ENCODE measurements at places on chromosomes 6 and 20.
A peak's percentile ranks its signal among the peaks of the same experiment; 100 is the strongest.

DNA sequence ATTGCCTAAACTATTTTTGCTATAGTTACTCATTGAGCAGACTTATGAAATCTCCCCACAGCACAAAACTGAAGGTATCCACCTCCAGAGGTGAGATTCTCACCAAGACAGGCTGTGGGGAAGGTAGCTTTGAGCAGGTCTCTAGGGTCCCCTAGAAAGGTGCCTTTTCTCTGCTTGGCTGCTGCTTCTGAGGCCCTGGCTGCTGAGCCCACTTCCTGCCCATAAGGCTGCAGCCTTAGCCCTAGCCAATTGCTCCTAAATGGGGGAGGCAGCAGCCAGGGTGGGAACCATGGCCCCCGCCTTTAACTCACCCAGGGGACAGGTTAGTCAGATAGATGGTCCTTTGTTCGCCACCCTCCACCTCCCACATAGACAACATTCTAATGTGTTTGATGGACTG is 3.6 kb downstream of the NT5E start:
- no peak for DNase-seq

DNA sequence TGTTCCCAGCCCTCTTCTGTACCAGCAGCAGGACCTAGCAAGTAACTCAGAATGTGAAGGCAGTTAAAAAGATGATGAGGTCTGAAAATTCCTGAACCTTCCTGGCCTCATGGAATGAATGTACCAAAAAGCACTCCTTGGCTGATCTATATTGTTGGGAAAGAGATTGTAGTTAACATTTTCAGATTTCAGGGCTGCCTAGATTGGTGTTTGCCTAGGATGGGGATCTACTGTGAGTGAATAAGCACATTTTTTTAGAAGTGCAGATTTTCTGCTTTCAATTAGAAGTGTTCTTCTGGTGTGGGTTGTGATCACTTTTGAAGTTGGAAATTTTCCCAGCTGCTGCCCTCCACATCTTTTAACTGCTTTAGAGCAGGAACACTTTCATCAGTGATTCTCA is 6.2 kb downstream of the MYLIP start:
- no peak for DNase-seq

DNA sequence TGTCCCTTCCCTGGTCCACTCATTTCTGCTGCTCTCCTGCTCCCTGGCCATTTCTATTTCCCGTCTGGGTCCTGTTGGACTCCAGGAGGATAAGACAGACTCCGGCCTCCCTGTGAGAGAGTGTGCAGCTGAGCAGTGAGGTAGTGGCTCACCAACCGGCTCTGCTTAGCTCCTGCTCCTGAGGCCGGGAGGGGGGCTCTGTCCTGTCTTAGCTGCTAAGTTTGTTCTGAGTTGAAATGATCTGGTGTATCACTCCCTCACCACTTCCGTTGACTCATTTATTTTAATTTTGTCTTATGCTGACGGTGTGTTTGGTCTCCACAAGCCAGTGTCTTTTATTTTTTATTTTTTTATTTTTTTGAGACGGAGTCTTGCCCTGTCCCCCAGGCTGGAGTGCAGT is 148.5 kb upstream of the PDE10A start:
- no peak for DNase-seq

DNA sequence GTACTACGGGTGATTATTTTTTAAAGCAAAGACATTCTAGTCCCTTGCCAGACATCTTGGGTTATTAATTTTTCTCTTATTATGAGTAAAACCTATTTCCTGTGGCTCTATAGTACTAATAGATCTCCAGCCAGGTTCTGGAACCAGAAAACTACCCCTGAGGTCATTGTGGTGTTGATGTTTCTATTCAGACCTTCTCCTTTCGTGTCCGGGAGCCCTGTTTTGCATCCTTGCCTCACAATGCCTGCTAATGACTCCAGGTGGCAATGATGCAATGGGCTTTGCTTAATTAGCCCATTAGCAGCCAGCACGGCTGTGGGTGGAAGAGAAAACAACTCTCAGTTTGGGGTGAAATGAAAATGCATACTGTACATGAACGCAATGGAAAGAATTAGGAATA is 62.9 kb upstream of the ARG1 start:
- DNase-seq = no peak

DNA sequence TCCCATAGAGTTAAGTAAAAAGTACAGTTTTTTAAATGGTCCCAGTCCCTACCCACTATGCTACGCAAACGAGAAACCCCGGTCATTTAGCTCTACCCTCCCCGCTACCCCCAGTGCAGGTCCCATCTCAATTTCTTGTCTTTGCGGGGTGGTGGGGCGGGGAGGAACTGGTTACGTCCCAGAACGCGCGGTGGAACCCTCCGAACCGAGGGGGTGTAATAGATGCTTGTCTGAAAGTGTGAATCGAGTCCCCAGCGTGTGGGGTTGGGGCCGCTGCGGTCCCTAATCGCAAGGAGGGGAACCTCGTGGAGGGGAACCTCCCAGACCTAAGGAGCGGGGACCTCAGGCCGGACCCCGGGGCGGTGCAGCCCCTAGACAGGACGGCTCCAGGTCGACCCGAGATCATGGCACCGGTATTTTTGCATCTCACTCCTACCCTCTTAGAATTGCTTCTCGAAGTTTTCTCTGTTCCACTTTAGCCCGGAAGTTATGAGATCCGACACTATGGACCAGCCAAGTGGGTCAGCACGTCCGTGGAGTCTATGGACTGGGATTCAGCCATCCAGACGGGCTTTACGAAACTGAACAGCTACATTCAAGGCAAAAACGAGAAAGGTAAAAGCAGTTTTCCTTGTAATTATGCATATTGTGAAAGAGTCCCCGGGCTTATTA is 779 bp downstream of the HEBP2 start:
- no peak for DNase-seq

DNA sequence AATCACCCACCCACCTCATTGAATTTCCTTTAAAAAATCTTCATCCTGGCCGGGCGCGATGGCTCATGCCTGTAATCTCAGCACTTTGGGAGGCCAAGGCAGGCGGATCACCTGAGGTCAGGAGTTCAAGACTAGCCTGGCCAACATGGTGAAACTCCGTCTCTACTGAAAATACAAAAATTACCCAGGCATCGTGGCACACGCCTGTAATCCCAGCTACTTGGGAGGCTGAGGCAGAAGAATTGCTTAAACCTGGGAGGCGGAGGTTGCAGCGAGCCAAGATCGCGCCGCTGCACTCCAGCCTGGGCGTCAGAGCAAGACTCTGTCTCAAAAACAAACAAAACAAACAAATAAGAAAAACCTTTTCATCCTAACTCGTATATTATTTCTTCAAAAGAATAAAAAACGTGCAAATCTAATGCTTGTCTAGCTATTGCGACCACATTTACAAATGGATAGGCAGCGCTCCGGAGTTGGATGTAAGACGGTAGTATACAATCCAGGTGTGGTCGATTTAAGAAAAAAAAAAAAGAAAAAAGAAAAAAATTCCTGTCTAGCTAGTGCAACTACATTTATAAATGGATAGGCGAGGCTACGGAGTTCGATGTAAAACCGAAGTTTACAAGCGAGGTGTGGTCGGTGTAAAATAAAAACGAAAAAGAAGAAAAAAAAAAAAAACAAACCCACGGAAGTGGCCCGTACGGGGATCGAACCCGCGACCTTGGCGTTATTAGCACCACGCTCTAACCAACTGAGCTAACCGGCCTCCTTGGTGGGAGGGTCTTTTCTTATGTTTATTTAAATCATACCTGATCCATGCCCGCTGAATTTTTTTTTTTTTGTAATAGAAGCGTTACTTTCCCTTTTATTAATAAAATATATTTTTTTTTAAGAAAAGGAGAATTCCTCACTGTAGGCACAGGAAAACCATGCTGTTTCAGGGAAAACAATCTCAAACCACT is 70.7 kb upstream of the PRSS16 start:
- DNase-seq = peak; percentile 78

DNA sequence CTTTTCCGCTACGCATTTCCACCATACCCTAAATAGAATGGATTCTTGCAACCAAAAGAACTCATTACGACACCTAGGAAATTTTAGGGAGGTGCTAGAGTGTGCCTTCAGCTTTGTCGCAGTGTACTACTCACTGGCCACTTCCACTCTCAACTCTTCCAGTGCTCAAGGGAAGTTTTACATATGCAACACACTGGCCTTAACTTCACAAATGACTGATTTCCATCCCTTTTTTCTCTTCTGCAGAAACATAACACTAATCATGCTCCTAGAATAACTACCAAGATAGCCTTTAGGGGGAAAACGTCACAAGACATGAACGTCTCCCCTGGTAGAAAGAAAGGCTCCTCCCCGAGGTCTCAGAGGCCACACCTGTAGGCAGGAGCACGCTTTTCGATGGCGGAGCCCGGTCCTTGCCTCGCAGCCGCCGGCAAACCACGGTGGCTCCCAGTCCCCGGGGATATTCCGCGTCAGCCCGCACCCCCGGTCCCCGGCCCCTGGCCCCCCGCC is 584 bp downstream of the LYRM4 start:
- peak; percentile 69 for DNase-seq

GRCh38 chr6:64591676-64592036 is 956.1 kb downstream of the PHF3 start:
- no peak for DNase-seq

- DNase-seq = peak; percentile 59
Observed at GRCh38 chr6:139448051-139448649, 73.7 kb upstream of the CITED2 start.

GRCh38 chr6:147406783-147407182 is 101.7 kb upstream of the SAMD5 start:
- DNase-seq = no peak

DNA sequence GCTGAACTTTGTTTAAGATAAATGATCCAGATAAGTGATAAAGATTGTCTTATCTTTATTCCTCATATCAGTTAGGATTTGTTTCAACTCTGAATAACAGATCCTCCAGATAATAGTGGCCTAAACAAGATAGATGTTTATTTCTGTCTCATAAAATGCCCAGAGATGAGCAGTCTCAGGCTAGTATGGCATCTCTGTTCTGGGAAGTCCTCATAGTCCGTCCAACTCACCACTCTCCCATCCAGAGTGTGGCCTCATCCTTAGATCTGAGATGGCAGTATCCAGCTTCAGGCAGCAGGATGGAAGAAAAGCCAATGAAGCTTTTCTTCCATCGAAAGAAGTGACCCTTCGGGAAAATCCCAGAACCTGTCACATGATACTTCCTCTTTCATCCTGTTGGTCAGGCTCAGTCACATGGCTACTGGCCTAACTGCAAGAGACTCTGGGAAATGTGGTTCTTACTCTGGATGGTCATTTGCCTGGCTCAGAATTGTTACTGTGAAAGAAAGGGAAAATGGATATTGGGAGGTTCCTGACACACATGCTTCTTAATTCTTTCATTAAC is 29.4 kb upstream of the TAGAP start:
- no peak for DNase-seq

GRCh38 chr20:37972256-37973058 is 60.8 kb downstream of the TTI1 start:
- DNase-seq = no peak

DNA sequence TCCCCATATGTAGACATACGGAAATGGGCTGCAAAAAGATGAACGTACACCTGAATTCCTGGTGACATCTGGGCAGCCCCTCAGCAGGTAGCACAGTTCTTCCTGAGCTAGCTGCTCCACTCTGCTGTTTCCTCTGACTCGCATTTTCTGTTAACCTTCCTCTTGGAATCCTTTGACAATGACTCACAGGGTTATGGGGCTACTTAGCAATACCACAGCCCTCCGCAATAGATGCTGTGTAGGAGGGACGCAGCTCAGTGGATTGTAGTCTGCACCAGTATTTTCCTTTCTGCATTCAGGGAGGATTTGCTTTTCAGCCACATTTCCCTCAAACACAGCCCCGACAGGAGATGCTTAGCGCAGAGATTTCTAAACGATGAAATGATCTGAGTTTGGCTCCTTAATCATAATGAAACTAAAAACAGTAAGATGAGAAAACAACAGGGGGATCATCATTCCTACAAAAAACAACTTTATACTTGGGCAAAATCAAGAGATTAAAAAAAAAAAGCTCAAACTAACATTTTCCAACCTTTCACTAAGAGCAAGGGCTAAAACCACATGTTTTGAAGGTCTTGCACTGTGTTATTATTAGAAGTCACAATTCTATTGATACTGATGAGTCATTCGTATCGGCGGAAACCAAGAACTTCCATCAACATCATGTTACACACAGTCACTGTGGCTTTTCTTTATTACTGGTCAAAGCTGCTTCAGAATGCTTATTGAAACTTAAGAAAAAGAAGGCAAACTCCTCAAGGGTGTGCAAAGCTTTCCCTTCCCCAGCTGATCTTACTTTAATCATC is 12.2 kb downstream of the BACH2 start:
- DNase-seq = peak; percentile 30

- DNase-seq = no peak
Observed at GRCh38 chr20:31664696-31665354, 27.1 kb downstream of the COX4I2 start.

- no peak for DNase-seq
Observed at GRCh38 chr20:33097001-33097400, 17.6 kb downstream of the BPIFB4 start.

DNA sequence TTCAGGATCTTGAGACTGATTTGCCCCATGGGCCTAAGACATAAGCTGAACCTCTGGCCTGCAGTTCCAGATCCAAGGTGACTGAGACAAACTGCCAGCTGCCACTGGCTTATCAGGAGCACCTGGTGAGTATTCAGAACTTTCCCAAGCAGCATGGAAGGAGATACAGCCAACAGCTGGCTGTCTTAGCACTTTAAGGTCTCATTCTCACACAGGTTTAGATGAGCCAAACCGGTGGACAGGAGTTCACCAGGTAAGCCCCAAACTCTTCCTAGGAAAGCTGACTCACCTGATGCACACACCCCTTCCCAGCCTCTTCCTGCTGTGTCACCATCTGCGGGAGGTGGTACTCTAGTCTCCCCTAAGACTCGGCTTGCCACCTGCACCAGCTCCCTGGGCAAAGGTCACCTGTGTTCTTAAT is at the start of gene BANF2:
TSS of gene BANF2 (plus strand) at position 36 of the 421 bp plus-strand sequence. CDS start 25,060 bp downstream, outside the sequence.
- no peak for DNase-seq

DNA sequence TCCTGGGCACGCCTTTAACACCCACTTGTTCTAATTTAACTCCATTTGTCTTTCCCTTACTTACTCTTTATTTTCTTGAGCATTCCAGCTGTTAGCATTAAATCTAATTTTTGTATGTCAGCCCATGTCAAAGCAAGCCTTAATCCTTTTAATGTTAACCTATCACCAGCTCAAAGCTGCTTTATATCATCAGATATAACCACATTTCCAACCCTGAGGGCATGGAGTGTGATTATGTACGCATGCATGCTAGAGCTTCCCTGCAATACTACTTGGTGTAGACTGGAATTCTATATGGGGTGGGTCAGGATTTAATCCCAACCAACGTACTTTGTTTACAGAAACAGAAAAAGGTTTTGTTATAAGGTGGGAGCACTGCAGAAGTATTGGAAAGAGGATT is 139.4 kb upstream of the HMGN3 start:
- DNase-seq = no peak

- no peak for DNase-seq
Observed at GRCh38 chr6:107819964-107820337, 4.2 kb downstream of the SCML4 start.

DNA sequence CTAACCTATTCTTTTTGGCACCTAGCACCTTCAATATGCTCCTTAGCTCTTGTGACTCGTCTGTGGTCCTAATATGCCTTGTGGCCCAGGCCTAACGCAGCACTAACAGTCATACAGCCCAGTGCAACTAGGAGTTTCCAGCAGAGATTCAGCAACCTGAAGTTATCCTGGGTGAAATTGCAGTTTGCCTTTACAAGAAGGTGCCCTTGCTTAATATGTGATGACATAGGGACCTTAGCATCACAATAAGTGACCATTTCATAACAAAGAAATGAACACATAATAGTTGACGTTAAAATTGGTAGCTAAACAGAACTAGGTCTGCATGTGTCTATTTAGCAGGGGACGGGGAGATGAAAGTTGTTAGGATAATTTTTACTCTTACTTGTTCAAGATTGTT is 10.1 kb downstream of the FIG4 start:
- no peak for DNase-seq

All from hematopoietic multipotent progenitor cell treated with erythropoietin and hydrocortisone succinate and interleukin-3 and kit ligand, for 15 days (in vitro differentiated cells).